Esophagus (tissue), 2 donors: ENCODE measurements at places on chromosomes 7 and 10. TPM values are rescaled to one million over a fixed set of nuclear protein-coding genes. Genes with fewer than 3 reads are reported as not detected.

ASZ1 gene
- polyA plus RNA-seq, result not detected

NUTM2E gene
- not detected for polyA plus RNA-seq

CLEC5A gene
- polyA plus RNA-seq, result 0.78 TPM

CC2D2B gene
- polyA plus RNA-seq, result 0.13 TPM

SHOC2 gene
- 16.6 TPM for polyA plus RNA-seq

SNCG gene
- polyA plus RNA-seq, result 19.1 TPM

LDB3 gene
- polyA plus RNA-seq, result 1.4 TPM

GARS1 gene
- polyA plus RNA-seq, result 68.0 TPM

FKBP9 gene
- polyA plus RNA-seq, result 15.8 TPM

SDK1 gene
- polyA plus RNA-seq, result 0.47 TPM

SLC29A3 gene
- polyA plus RNA-seq, result 1.3 TPM

PLEKHA8 gene
- polyA plus RNA-seq, result 2.3 TPM
